CD8-positive, alpha-beta T cell (primary cell): ENCODE measurements at places on chromosomes 11 and 22. TPM values are rescaled to one million over a fixed set of nuclear protein-coding genes. Genes with fewer than 3 reads are reported as not detected.

The FAM180B gene
- total RNA-seq, result 0.39 TPM

The MMP7 gene
- not detected for total RNA-seq

The ALDH3B1 gene
- not detected for total RNA-seq

The CARD18 gene
- total RNA-seq, result not detected

The MRGPRF gene
- total RNA-seq, result not detected

The TMEM45B gene
- total RNA-seq, result 0.41 TPM
